ENCODE measurements at places on chromosomes 6 and 20.

- no peak for DNase-seq
These were observed 117.2 kb downstream of the OTOR start for GRCh38 chr20:16865406-16865805.

DNA sequence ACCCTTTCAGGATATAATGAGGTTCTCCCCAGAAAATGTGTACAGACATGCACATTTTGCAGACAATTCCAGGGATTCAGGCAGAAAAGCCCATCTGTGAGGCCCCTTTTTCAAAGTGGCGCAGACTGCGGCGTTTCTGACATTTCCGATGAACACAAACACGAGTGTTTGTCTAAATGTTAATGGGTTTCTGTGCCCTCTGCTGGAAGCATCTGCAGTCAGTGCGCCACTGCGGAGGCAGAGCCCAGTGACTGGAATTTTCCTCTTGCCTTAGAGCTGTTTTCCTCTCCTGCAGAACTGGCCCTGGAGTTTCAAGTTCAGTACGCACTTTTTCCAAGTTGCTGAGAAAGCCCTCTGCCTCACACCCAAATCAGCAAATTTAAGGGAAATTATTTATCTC is 15.3 kb downstream of the ANKRD60 start:
- DNase-seq: no peak

GRCh38 chr6:111631903-111632460 is 26.3 kb upstream of the TRAF3IP2 start:
- no peak for DNase-seq

GRCh38 chr6:16712255-16712930 is 48.9 kb downstream of the ATXN1 start:
- no peak for DNase-seq

- no peak for DNase-seq
These were observed 96.6 kb upstream of the INSM1 start for GRCh38 chr20:20271271-20271670.

DNA sequence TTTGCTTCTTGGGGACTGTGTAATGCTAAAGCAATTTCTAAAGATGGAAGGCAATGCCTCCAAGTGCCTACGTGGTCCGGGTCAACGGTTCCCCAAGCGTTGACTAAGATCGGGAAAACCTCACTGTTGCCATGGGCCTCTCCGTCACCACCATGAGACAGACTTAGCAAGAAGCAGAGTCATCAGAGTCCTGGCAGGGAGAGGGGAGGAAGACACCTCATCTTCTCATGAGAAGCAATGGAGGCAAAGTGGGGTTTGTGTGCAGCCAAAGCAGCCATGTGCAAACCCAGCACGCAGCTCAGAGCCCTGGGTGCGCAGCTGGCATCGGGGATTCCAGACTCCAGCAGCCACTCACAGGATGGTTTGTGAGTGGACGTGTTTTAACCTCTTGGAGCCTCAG is 111.4 kb downstream of the SYNDIG1 start:
- DNase-seq: no peak

DNA sequence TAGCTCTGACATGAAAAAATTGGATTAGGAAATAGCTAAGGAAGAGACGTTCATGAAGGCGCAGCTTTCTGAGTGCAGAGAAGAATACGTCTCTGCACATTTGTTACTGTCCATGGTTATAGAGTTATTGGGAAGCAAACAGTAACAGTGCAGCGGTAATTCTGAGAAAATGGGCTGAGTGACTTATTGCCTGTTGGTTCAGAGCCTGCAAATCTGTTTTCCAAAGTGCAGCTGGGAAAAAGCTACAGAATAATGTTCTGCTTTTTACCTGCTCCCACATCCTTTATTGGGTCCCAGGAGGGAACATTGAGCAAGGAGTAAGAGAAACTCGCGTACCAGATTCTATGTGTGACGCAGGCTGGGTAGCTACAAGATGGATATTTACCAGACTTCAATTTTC is 160.2 kb downstream of the BTBD3 start:
- no peak for DNase-seq

DNA sequence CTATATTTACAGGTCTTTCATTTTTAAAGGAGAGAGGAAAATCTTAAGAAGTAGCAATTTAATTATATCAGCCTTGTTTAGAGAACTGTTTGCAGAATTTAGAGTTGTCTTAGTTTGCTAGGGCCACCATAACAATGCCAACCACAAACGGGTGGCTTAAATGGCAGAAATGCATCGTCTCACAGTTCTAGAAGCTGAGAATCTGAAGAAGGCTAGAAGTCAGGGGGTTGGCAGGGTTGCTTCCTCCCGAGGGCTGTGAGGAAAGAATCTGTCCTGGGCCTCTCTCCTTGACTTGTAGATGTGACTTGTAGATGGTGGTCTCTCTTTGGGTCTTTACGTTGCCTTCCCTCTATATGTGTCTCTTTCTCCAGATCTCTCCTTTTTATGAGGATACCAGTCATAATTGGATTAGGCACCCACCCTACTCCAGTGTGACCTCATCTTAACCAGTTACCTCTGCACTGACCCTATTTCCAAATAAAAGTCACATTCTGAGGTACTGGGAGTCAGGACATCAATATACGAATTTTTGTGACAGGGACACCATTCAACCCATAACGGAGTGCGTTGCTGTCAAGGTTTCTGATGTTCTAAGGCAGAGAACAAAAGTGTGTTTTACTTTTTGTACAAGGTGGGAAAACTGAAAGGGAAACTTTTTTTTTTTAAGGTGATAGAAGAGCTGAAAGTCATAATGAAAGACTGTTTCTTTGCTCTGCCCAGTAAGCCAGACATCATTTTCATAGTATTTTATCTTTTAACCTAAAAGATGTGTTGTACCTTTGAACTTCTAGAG is 84.4 kb downstream of the SAMD3 start:
- DNase-seq: no peak

GRCh38 chr20:37283530-37284195 is 5.8 kb upstream of the MANBAL start:
- no peak for DNase-seq

DNA sequence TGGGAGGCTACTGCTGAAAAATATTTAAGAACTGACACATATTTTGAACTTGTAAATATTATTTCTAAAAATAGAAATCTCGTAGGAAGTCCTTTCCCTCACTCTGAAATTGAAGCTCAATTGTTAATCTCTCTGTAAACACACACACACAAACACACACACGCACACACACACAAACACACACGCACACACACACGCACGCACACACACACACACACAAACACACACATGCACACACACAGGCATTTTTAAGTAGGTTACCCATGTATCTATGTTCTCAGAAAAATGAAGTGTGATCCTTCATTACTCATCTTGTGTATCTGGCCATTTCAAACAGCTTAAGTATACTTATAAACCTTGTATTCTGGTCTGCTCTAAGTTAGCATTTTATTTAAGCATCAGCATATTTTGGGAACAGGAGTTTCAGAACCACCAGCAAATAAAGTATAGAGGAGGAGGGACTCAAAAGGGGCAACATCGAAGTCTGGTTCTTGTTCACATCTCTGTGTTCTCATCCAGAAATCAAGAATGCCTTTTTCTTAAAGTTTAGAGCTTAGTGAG is 11.6 kb downstream of the CCN6 start:
- no peak for DNase-seq

DNA sequence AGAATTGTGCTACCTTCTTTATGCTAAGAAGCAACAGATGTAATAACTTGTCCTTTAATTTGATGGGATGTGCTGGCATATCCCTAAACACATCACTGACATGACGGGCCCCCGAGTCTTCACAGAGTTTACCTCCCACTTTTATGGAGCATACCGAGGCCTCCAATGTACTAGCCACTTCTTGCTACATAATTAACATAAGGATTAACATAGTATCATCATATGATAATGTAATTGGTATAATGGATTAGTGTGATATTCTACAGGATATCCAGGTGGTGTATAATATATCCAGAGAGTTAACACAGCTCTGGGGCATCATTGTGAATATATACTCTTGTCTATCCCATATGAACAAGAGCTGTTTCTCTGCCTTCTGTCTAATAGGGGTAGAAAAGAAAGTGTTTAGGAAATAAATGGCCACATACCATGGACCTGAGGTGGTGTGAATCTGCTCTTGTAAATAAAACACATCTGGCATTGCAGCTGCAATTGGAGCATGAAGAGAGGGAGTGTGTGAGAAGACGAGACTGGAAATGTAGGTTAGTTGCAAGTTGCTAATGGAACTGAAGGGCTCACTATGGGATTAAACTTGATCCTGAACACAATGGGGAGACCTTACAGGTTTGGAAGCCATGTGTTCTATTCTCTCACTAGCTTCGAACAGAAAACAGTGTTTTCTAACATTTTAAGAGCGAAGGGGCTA is 102.3 kb downstream of the IYD start:
- DNase-seq: no peak

DNA sequence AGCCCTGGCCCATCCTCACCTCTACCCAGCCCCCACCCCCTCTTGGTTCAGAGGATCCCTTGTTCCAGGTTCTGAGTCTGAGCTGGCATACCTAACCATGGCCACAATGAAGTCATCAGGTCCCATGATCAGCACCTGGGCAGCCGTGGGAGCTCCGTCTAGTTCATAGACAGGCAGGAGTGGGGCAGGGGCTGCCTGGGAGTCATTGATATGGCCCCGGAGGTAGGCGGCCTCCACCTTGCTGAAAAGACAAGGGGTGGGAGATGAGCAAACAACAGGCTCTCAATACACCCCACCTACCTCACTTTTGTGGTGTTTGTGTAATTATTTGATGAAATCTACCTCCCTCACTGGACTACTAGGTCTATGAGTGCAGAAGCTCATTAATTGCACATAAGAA is 20.4 kb downstream of the GGT7 start:
- DNase-seq: no peak

DNA sequence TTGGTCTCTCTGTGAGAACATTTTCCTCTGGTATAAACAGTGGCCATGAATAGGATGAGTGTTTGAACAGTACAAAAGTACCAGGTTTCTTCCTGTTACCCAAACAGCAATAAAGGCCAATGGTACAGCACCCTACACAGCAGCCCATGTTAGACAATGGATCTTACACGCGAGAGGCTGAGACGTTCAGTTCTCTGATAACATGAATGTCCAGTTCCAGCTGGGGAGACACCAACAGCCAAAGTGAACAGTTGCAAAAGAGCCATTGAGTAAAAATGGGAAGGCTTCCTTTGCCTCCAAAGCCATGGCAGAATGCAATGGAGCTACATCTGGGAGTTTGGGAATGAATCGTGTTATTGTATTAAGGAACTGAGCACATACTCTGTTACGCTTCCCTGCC is 246.8 kb upstream of the SGK1 start:
- no peak for DNase-seq

DNA sequence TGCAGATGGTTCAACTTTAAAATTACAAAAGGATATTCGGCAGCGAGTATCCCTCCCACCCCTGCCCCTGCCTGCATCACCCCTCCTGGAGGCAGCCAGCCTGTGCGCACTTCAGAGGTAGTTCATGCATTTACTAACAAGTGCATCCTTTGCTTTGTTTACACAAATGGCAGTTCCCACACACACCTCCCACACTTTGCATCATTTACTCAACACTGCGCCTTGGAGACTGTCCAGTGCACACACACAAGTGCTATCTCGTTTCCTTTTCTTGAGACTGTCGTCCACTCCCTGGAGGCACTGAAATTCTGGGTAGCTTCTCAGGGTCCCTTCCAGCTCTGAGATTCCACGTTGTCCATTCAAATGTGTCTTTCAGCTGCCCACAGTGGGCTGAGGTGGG is 53.1 kb upstream of the VSX1 start:
- no peak for DNase-seq

DNA sequence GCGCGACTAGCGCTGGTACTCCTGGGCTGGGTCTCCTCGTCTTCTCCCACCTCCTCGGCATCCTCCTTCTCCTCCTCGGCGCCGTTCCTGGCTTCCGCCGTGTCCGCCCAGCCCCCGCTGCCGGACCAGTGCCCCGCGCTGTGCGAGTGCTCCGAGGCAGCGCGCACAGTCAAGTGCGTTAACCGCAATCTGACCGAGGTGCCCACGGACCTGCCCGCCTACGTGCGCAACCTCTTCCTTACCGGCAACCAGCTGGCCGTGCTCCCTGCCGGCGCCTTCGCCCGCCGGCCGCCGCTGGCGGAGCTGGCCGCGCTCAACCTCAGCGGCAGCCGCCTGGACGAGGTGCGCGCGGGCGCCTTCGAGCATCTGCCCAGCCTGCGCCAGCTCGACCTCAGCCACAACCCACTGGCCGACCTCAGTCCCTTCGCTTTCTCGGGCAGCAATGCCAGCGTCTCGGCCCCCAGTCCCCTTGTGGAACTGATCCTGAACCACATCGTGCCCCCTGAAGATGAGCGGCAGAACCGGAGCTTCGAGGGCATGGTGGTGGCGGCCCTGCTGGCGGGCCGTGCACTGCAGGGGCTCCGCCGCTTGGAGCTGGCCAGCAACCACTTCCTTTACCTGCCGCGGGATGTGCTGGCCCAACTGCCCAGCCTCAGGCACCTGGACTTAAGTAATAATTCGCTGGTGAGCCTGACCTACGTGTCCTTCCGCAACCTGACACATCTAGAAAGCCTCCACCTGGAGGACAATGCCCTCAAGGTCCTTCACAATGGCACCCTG is 1.6 kb downstream of the TPBG start:
- no peak for DNase-seq

GRCh38 chr6:20808924-20809323 is 274.7 kb downstream of the CDKAL1 start:
- no peak for DNase-seq

GRCh38 chr6:45487645-45488044 is 109.9 kb upstream of the SUPT3H start:
- no peak for DNase-seq

GRCh38 chr20:37651932-37652331 is 41.9 kb upstream of the CTNNBL1 start:
- no peak for DNase-seq
